ENCODE measurements at places on chromosomes 3 and 15.

DNA sequence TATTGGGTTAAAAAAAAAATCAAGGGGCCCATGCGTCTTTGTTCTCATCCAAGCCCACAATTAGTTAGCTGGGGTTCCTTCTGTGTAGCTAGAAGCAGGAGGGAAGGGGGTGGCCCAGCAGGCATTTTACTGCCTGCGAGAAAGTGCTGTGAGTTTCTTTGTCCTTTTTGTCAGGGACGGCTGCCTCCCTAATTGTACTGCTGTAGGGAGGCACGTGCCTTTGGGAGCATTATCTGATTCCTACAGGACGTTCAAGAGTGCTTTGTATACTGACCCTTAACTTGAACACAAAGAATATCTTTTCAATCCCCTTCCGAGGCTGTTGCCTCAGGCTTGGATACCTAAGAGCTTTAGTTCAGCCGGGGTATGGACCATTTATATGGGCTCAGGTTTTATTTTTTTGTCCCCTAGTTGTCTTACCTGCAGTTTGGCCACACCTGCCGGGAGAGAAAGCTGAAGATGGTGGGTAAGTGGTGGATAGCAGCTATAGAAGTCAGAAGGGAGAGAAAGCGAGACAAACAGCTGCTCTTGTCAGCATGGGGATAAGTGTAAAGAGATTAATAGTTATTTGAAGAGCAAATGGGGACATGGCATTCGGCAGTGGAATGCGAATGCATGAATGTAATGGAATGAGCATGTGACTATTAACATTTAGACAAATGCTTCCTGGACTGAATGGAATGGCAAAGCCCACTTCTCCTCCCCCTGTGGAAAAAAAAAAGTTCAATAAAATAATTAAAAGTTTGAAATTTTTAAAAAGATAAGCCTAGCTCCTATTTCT is 175.2 kb downstream of the TP63 start:
- no peak for DNase-seq

DNA sequence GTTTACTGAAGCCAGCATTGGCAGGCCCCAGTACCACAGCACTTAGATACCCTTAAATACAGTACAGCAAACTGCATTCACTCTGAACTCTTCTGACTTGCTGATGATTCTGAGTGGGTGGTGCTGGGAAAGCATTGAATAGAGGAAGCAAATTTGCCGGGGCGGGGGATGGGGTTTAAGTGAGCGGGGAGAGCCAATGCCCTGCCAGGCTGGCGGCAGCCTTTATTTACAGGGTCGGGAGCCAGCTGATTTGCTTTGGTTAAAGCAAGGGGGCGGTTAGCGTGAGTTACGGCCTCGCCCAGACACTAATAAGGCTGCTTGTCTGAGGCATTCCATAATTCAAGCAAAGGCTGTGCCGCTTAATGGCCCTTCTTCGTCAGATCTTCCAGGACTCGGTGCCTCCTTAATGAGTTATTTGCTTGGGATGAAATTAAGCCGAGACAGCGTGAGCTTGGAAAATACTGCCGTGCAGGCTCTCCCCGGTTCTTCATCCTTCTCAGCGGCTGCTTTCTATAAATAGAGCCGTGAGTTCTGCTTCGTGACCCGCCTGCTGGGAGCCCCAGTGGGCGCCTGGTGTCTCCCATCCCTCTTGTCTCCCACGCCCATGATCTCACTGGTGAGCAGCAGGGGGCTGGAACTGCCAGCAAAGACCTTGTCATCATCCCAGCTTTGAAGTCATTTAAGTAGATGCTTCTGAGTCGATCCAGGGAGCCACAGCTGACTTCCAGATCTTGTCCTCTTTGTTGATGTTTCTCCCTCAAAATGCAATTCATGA is 25.8 kb downstream of the SPSB4 start:
- DNase-seq: no peak

GRCh38 chr15:35671197-35671596 is 125.2 kb upstream of the DPH6 start:
- DNase-seq: no peak

DNA sequence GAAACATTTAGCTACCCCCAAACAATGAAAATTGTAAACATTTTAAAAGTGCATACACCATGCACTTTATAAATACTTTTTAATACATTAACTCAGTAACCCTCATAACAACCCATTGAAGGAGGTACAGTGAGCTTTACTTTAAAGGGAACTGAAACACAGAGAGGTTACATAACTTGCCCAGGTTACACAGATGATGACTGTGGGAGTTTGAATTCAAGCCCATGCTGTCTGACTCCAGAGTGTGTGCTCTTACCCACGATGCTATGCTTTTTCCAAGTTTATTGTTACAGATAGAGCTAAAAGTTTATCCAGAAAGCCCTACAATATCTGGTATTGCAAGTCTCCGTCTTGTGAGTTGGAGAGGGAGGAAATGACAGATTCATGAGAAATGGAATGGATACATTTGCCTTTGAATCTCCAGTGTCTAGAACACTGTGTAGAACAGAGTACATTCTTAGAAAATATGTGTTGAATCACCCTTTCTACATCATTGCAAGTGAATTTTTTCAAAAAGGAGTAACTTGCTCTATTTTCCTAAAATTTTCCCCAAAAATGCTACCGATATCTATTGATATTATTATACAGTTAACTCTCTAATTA is 428.3 kb downstream of the NAALADL2 start:
- no peak for DNase-seq

DNA sequence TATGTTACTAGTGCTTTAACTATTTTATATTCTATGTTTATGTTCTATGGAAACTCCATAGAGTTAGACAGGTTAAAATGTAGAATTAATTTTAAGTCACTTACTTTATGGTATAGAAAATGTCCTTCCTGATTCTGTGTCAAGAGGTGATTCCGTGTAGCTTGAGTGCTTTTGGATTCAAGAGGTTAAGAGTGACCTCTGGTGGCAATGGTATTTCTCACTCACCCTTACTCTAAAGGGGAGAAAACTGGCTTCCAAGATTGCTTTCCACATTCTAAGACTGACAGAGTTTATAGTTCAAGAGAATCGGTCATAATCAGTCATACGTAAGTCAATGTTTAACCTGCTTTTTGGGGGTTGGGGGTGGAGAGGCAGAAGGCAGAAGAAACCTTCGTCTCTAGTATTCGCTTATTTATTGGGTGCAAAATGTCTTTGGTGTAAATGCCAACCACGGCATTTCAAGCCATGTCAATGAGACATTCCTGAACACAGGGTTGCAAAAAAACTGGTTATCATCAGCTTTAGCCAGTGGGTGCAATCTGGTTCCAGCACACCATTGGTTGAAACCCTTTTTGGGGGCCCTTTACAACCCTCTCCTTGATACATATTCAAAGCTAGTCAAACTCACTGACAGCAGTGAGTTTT is 92.0 kb upstream of the VGLL3 start:
- no peak for DNase-seq

GRCh38 chr3:10974746-10975375 is 17.7 kb upstream of the SLC6A1 start:
- DNase-seq: no peak

- no peak for DNase-seq
Measured at GRCh38 chr3:197564097-197564843, 8.5 kb upstream of the BDH1 start.

- DNase-seq: no peak
Measured at GRCh38 chr3:155871746-155872158, 1.3 kb downstream of the GMPS start.

DNA sequence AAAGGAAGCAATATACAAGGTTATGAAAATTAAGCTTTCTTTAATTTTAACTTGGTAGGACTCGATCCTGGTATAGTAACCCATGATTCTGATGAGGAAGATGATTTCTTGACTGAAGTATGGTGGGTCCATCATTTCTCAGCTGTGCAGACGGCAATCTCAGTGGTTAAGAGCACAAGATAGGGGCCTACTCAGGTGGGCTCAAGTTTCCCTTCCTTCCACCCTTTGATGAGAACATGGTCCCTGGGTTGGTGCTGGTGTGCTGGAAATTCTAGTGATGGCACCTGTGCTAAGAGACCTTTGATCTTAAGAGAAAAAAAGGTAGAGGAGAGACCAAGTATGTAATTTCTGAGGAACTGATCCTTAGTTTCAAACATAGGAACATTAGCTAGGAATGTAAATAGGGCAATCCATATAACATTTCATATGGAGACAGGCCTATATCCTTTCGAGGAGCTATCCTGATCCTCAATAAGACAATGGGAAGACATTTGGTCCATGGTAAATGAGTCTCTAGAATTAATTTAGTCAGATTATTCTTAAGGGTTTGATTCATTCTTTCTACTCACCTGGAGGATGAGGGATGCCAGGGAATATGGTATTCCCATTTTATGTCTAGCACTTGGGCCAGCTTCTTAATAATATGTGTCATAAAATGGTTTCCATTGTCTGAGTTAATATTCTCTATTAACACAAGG is 104.5 kb upstream of the NECTIN3 start:
- DNase-seq: no peak

DNA sequence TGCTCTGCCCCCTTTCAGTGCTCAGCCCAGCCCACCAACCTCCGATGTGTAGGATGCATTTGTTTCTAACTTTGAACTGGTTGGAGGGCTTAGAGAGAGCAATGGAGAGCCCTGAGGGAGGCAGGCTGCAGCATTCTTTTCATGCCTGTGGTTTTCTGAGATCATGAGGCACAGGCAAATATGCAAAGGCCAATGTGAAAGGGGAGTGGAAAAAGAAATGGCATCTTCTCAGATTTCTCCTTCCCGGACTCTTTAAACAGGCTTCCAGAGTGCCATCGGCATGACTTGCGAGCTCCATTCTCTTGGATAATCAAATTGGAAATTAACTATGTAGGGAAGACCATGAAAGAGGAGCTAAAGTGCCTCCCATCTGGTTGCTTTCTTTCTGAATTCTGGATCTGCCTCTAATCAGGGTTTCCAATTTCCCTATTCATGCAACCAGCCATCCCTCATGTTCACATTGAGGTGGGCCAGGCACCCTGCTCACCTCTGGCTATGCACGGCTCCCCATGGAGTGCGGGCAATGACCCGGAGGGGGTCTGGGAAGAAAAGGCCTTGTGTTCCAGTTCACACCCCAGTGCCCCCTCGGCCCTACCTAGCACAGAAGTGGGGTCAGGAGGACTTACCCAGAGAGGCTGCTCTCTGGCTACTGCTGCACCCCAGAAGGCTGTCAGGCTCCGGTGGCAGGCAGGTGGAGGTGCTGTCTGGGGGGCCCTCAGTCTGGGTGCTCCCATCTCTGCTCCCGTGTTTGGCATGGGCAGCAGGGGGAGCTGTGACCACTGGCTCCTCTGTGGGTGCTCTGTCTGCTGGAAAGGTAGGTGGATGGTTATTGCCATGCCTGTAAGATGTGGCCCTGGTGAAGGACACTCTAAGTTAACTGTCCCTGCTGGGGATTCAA is 16.1 kb downstream of the AMOTL2 start:
- DNase-seq: no peak

- DNase-seq: no peak
Measured at GRCh38 chr3:52998771-52999513, 46.9 kb downstream of the SFMBT1 start.

DNA sequence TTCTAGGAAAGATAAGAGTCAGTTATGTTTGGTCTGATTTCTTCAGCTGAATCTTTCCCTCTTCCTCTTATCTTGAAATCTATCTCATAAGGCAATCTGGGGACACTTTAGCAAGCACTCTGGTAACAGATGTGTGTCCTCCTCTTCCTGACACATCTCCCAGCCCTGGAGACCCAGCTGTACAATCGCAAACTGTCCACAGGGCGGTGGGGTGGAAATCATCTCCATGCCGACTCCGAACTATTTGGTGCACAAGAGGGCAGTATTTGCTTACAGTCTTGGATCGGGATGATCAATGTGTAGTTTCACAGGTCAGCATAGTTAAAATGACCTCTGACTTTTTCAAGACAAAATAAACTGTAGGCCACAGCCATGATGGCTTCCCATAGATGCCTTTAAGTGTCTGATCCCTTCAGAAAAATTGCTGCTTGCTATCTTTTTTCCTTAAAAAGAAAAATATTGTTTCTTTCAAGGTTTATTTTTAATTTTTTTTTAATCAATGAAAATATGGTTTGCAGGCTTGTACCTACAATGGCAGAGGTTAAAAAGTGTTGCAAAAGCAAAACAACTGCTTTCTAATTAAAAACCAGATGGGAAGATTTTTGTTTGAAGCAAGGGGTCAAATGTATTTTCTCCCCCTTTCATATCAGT is 17.7 kb downstream of the EEFSEC start:
- no peak for DNase-seq

DNA sequence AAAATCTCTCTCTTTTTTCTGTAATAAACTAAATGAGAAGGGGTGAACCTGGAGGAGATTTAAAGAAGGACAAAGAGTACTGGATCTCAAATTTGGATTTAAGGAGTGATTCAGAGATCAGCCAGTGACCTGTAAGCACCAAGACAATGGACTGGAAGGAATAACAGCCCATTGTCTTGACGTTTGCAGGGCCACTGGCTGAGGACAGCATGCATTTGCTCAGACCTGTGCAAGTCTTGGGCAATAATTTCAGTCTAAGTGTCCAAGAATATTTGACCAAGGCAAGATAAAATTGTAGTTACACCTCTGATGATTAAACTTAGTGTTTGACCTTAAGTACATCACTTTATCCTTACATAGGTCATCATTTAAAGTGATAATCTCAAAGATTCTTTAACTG is 55.8 kb upstream of the OSTN start:
- DNase-seq: no peak

DNA sequence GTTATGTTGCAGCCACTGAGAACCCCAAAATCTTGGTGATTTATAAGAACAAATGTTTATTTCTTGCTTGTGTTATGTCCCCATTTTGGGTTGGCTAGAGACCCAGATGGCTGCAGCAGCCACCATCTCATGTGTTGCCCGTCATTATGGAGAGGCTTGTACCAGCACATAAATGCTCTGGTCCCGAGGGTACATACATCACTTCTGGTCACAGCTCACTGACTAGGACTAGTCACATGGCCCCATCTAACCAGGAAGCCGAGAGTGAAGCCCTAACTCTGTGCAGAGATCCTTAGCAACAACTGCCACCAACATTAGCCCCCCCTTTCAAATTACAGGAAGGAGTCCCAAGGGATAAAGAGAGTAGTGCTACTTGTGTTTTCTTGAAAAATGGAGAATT is 25.5 kb upstream of the HACD2 start:
- DNase-seq: no peak

GRCh38 chr15:42724276-42724675 is 12.7 kb downstream of the CDAN1 start:
- no peak for DNase-seq

DNA sequence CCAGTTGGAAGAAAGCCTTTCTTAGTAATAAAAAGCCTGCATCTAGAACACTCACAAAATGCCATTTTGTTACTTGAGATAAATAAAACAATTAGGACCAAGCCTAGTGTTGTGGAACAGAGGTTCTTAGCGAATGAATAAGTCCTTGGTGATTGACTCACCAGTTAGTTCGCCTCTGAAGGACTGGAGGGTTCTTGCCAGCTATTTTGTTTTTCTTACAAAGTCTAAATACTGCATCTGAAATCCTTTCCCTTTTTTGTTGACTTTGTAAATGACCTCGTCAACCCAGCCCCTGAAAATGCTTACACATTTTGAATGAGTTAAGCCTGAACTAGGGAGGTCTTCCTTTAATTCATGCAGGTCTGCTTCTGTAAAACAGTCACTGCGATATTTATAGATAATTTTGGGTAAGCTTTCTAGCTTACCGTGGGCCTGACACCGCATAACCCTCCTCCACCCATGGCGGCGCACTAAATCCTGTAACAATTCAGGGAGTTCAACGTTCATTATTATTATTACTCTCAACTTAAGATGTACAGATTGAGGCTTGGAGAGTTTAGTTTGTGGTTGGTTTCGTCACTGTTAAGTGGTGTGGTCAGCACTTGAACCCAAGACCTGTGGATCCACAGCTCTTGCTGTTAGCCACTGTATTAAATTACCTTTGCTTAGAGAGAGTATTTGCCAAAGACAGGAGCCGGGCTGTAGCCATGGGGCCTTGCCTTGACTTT is 45.0 kb upstream of the SACM1L start:
- DNase-seq: no peak

GRCh38 chr15:55917881-55918296 is 75.5 kb downstream of the NEDD4 start:
- DNase-seq: no peak
